ENCODE measurements at places on chromosomes 6 and 20.

GRCh38 chr6:7439228-7439627 is 49.6 kb downstream of the RIOK1 start:
- DNase-seq, result no peak

- peak; percentile 31 for DNase-seq
These were observed 166.2 kb downstream of the SCML4 start for GRCh38 chr6:107657755-107658461.

- DNase-seq, result no peak
These were observed 82.0 kb downstream of the SLC35F1 start for GRCh38 chr6:117989086-117989485.

DNA sequence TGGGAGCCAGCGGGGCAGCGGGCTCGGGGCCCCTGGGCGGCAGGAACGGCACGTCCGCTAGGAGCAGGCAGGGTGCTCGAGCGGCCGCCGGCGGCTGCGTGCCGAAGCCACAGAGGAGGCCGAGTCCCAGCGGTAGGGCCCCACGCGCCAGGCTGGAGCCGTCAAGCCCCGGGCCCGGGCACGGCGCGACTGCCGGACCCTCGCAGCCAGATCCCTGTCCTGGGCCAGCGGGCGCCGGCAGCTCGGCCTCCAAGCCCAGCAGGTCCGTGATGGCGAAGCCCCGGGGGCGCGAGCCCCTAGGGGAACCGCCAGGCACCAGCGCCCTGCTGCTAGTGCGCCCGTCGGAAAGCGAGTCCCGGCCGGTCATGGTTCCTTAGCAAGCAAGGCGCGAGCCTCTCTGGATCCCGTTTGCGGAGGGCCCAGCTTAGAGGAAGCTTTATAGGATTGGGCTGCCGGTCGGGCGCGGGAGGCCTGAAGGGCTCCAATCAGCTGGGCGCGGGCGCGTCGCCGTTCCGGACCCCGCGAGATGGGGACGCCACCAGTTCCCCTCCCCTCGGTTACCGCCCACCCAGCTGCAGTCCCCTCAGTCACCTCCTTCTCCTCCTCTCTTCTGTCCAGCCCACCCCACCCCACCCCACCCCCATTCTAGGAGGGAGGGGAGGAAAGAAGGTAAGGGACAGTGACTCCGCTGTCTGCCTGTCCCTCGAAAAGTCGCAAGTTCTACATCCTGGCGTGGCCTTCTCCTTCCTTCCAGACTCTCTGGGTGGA is at the start of gene VSX1:
VSX1 (minus strand) TSS at position 412 of the 768 bp plus-strand sequence; CDS start at position 367, 45 bp downstream.
- DNase-seq, result no peak

GRCh38 chr6:108576709-108577108 is 16.0 kb downstream of the FOXO3 start:
- DNase-seq, result no peak

DNA sequence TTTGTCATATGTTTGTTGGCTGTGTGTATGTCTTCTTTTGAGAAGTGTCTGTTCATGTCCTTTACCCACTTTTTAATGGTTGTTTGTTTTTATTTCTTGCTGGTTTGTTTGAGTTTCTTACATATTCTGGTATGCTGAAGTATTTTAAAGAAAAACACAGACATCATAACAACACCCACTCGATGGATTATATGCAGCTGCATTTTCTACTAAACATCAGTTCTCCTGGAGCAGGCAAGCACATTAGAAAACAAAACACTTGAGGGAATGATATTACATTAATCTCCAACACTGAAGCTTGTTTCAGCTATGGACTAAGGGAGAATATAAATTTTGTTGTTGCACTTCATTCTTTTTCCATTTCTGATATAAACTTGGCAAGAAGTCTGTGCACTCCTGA is 42.5 kb upstream of the RFPL4B start:
- no peak for DNase-seq

GRCh38 chr6:40346246-40346645 is 240.9 kb downstream of the LRFN2 start:
- no peak for DNase-seq

- DNase-seq, result no peak
These were observed 303.9 kb downstream of the FOXC1 start for GRCh38 chr6:1913577-1913976.

- DNase-seq, result no peak
These were observed 24.5 kb upstream of the SEC63 start for GRCh38 chr6:107982486-107982885.

GRCh38 chr20:51562332-51563173 is 20.0 kb upstream of the NFATC2 start:
- peak; percentile 95 for DNase-seq

DNA sequence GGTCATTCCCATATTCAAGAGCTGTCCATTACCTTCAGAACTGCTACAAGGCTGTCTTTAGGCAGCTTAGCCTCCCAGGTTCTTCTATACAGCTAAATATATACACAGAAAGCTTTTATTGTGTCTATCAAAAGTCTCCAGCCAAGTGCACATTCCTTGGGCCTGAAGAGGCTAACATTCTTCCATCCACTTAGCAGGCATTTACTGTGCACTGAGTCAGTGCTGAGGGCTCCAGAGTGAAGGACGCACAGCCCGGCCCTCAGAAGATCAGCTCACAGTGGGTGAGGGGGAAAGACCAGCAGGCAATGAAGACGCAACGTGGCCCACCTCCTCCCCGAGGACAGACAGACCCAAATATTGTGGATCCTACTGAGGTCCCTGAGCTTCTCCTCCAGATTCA is 569.9 kb downstream of the CDH26 start:
- no peak for DNase-seq

DNA sequence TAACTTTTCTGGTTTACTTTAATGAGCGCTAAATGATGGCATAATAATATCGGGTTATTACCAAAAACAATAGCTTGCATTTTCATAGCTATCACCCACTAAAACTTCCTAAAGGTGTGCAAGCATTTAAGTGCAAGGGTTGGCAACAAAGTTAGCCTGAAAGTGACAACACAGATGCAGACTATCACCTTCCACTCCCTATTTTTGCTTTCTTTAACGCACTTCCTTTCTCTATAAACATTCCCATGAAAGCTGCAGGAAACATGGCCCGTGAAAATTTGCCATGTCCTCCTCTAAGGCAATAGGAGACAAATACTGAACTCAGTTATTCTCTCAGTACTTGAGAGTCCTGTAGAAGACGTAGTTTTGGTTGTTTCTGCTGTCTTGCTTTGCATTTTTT is 2.7 kb downstream of the MYCT1 start:
- no peak for DNase-seq

DNA sequence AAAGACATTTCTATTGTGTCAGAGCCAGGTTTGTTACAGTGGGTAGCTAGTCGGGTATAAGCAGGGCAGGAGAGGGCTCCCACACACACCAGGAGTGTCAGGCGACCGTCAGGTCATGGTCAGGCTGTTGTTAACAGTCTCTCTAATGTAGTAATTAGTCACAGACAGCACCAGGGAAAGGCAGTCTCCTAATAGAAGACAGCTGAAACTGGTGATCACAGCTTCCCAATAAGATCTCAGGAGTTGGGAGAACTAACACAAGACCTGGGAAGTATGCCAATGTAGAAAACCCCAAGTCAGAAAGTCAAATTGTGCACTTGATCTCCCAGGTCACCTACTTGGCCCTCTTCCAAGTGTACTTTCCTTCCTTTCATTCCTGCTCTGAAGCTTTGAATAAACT is 53.0 kb upstream of the GPR6 start:
- DNase-seq, result peak; percentile 3

GRCh38 chr6:79506251-79506650 is 31.0 kb downstream of the LCA5 start:
- no peak for DNase-seq

DNA sequence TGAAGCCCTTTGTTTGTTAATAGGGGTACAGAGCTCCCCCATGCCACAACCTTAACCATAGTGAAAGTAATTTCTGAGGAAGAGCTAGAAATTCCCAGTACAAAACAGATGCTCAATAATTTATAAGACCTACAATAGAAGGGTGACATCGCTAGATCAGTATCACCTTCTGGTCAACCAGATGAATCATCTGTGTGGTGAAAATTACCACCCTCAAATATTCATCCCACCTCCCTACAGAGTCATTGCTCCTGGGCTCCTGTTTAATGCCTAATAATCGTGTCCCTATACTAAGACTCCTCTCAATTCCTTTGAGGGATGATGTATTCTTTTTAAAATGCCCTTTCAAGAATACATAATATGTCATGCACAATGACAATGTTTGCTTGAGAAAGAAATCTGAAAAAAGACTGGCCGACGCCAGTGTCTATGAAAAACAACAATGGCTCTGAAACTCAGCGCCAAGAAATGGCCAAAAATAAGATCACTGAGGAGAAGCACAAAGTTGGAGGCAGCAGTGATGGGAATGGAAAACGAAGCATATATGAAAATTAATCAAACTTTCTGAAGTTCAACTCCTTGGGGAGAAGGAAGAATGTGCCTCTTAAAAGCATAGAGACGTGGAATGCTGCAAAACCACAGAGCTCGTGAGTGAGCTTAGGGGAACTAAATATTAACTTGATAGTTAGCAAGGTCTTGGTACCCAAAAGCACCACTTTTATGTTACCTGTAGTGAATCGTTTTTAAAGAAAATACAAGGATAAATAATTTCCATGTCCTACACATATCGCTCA is 11.0 kb upstream of the ADGRF5 start:
- peak; percentile 60 for DNase-seq

DNA sequence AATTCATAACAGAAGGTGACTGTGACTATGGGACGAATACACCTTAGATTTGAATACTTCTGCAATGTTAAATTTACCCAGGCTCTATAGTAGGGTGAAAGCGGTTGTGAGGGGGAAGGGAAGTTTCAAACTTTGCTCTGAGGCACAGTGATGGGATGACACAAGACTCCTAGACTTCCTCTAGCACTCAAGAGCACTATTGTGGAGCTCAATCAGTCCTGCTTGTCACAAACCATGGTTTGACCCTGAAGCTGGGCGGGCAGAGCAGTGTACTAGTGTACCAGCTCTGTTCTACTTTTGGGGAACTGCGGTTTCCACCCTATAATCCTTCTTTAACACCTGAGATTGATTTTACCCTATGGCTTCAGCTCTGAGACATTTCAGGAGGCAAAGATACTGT is 17.1 kb downstream of the TRIM27 start:
- DNase-seq, result no peak

DNA sequence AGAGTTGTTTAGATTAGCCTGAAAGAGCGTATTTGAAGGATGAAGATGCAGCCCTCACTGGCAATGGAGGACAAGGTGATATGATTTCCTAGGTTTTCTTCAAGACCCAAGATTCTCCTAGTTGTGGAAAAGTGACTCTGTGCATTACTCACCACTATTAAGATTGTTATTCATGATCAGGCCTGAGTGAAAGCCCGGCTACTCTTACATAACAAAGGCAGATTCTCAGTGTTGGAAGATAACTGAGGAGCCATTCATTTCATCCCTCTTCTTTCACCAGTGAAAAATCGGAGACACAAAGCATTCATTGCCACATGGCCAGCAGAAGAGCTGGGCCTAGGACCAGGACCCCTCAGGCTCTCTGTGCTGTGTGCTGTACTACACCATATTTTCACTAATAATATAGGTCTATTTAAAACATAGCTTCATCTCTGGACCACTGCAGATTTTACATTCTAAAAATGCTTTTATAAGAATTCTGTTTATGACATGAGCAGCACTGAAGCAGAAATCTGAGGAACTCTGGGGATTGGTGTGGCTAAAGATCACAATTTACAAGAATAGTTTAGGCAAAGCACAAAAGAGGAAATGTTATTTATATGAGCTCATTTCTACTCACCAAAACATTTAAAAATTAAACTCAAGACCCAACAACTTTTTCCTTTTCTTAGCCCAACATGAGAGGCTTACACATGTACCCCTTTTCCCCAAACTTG is 181.9 kb upstream of the CCN2 start:
- peak; percentile 66 for DNase-seq

DNA sequence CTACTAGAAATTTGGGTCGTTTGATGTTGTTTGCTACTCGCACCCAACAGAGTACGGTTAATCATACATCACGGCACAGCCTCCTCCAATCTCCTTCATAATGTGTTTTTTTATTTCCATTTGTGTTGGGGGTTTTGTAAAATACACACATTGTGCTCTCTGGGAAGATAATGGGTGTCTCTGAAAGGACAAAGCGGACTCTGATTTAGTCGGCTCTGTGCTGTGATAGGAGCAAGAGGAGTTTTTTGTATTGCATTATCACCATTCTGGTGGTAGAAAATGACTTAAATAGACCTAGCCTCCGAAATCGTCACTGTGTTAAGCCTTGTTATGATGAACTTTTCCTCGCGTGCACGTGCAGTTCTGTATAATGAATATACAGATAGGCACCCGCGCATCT is 196.3 kb downstream of the CDH4 start:
- no peak for DNase-seq

DNA sequence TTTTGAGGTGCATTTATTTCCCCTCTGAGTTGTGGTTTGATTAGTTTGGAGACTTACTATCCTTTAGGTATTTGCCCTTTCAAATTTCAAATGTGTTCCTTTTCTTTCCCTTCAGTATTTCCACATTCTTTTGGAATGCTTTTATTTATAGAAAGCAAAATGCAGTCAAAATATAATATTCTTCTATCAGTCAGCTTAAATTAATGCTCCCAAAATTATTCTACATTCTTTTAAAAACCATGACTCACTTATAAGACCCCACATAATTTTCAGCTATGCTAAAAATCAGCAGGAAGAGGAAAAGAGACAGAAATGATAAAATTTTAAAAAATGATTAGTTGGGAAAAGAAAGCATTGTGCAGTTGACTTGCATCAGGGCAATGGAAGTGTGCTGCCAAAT is 180.0 kb upstream of the SMLR1 start:
- peak; percentile 25 for DNase-seq

GRCh38 chr6:43454696-43455530 is 435 bp downstream of the DLK2 start:
- peak; percentile 66 for DNase-seq

GRCh38 chr6:31871046-31871659 is 7.6 kb downstream of the SLC44A4 start:
- peak; percentile 47 for DNase-seq

GRCh38 chr6:157258878-157259277 is 64.4 kb downstream of the TMEM242 start:
- no peak for DNase-seq

DNA sequence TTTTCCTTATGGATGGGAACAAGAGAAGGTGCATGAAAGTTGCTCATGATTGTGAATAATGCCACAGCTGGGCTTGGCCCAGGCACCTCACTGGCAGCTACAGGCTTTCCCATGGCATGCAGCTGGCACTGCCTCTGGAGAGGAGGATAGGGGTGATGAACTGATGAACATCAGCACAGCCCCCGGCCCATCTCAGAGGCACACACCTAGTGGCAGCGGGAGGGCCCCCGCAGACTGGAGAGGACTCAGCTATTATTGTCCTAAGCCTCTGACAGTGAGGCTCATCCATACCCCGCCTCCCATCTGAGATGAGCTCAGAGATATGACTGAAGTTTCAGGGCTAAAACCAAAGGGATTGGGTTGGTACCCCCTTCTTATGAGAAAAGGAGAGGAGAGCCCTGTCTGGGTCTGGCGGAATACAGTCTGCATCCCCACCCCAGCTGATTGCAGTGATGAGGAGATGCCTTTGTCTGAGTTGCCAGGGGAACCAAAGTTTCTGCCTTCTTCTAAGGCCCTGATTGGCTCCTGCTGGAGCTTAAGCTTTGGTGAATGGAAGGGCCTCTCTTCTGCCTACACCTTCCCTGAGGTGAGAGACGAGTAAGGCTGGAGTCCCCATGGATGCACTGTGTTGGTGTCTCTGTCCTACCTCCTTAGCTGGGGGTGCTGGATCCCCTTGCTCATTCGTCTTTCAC is 27.6 kb upstream of the EPB41L1 start:
- DNase-seq, result no peak

Data from fibroblast of skin of abdomen (primary cell).